ENCODE measurements at places on chromosomes 1 and 21.

- no peak for DNase-seq
Measured at GRCh38 chr1:8552820-8553397, 235.0 kb downstream of the SLC45A1 start.

- no peak for DNase-seq
Measured at GRCh38 chr1:43978551-43979260, at the start of gene B4GALT2. Gene B4GALT2, plus strand, starts transcription at chr1:43979210. Its CDS starts 1,951 bp downstream, at chr1:43981161.

DNA sequence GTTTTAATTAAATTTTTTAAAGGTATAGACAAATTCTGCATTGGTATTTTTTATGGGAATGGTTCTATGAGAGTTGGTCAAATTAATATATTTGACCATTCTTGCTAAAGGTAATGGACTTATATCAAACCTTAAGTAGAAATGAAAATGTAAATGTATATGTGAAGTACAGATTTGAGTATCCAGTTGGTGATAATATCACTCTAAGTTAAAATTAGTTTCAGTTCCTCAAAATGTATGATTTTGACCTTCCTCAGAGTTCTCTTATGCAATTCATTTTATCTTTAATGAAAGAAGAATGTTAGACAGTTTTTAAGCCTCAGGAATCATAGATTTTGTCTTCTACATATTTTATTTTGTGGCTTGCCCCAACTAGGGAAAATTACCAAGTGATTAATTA is 1291.5 kb upstream of the B3GALT2 start:
- DNase-seq: no peak

- no peak for DNase-seq
Measured at GRCh38 chr21:42231756-42232155, 12.8 kb downstream of the ABCG1 start.

DNA sequence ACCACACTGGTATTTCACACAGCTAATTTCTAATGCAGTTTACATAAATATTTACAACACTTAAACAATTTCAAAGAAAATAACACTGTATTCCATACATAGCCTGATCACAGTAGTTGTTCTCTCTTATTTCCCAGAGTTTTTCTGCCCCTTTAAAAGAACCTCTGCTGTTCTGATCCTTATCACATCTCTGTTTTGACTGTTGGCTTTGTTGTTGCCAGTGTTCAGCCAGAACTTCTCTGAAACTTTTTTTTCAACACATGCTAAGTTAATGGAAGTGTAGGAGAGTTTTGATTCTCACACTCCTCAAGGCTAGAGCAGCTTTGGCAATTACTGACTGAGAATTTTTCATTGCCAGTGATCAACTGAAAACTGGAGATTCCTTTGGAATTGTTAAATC is 11.1 kb downstream of the SELE start:
- no peak for DNase-seq

DNA sequence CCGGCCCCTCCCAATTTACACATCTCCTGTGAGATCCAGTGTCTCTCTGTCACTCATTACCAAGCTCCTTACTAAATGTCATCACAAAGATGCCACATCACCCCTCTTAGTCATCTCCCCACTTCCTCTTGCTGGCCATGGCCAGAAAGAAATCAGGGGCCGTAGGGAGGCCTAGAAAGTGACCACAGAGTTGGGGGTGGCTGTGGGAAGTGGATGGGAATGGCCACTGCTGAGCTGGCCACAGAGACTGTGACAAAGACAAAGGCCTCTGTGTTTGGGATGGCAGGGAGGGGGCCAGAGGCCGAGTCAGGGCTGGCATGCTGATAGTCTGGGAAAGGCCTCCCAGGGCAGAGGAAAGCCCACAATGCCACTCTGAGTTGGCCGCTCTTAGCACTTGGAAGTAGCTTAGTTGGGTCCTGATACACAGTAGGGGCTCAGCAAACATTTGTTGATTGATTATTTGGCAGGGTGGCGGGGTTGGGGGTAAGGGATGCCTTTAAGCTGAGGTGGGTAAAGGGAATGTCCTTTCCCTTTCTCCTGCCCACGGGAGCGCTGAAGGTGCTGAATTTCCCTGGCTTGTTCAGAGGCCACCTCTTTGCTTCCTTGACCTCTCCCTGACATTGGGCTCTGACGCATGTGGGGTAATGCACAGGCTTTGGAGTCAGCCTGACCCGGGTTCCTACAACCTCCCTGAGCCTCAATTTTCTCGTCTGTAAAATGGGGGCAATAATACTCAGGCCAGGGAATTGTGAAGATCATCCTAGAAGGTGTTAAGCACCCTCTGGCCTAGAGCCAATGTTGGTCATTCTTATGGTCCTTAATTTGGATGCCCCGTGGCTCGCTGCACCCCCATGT is 13.2 kb downstream of the NAV1 start:
- DNase-seq: no peak

GRCh38 chr1:183630748-183631147 is 4.8 kb downstream of the ARPC5 start:
- no peak for DNase-seq

- peak; percentile 61 for DNase-seq
Measured at GRCh38 chr1:203649551-203649998, 22.9 kb downstream of the ATP2B4 start.

DNA sequence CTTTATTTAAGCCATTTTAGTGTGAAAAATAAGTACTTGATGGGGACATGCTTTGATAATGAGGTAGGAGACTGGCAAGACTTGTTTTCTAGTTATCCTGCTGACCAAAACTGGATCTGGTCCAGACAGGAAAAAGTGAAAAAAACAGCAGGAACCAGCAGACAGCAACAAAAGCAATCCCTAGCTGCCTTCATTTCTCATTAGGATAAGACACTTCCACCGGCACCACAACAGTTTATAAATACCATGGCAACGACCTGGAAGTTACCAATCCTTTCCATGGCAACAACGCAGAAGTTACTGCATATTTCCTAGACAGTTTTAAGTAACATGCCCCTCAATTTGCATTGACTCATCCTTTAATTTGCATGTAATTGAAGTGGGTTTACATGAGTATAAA is 993.8 kb upstream of the NCAM2 start:
- no peak for DNase-seq

GRCh38 chr1:156432669-156433018 is 63.6 kb downstream of the RHBG start:
- no peak for DNase-seq

- DNase-seq: no peak
Measured at GRCh38 chr1:67586596-67586995, 98.4 kb upstream of the GADD45A start.

DNA sequence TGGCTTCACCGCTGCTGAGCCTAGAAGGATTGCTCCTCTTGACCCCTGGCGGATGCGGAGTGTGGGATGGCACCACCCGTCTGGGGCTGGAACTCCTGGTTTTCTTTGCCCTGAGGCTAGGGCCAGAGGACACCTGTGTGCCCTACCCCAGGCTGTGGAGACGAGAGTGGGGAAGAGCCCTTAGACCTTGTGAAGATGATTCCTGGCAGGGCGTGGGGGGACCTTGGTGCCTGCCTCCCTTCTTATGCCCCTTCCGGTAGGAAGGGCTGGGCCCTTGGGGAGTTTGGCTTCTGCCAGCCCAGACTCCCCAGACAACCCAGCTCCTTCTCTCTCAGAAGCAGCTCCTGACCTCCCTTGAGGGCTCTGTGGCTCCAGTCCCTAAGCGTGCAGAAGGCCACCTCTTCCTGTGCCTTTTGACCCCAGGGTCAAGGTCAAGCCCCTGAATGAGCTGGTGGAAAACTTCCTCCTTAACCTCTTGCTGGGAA is 891 bp downstream of the RPS6KA1 start:
- no peak for DNase-seq

DNA sequence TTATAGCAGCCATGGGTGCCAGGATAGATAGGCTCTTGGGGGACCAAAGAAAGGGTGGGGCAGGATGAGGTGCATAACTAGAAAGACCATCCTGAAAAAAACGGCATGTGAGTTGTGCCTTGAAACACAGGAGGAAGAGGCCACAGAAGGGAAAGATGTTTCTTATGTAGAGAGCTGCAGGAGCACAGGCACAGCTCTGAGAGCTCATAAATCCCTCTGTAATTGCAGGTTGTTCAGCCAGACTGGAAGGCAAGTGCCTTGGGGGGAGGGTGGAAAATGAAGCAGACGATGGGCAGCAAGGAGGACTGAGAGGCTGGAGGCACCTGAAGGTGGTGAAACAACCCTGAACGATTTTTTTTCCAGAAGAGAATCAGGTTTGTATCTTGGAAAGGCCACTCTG is 170.7 kb downstream of the NR5A2 start:
- DNase-seq: no peak

GRCh38 chr21:45607021-45607908 is 36.3 kb upstream of the PCBP3 start:
- peak; percentile 58 for DNase-seq

DNA sequence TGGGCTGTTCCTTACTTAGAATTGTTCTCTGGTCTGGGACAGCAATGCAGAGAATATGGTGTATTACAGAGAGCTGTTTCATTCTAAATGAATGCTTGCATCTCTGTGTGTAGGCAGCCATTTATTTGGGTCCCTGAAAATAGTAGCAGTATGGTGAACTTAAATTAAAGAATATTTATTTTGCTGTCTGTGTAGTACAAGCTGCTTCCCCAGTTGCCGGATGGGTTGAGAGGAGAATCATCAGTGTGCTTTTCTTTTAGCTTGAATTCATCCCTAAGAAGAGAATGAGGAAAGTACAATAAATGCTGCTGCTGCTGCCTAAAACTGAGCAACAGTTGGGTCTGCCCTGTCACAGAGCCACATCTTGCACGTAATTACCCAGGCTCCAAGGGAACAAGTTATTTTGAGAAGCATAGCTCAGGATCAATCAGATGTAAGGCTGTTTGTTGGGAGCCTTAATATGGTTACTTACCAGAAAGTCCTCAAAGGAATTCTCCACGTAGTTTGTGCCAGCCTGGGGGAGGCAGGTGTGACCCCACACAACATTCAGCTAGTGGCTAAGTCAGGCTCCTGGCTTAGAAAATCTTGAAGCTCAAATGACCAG is 16.6 kb downstream of the ACTN2 start:
- DNase-seq: no peak

DNA sequence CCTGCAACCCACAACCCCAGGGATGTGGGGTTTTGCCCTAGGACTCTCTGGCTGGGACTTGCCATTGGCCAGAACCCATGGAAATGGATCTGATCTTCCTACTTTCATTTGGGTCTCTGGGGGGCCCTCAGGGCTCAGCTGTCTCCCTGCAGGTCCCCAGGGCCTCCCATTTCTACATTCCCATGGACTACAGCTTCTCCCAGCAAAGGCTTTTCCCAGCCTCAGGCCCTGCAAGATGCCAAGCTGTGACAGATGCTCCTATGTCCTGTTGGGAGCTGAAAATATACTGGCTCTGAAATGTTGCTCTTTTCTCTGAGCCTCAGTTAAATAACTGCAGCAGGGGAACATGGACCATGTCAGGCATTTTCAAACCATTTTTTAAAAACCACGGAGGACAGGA is 99.5 kb upstream of the IGSF21 start:
- no peak for DNase-seq

- DNase-seq: peak; percentile 72
Measured at GRCh38 chr1:239719642-239720258, 333.4 kb downstream of the CHRM3 start.

DNA sequence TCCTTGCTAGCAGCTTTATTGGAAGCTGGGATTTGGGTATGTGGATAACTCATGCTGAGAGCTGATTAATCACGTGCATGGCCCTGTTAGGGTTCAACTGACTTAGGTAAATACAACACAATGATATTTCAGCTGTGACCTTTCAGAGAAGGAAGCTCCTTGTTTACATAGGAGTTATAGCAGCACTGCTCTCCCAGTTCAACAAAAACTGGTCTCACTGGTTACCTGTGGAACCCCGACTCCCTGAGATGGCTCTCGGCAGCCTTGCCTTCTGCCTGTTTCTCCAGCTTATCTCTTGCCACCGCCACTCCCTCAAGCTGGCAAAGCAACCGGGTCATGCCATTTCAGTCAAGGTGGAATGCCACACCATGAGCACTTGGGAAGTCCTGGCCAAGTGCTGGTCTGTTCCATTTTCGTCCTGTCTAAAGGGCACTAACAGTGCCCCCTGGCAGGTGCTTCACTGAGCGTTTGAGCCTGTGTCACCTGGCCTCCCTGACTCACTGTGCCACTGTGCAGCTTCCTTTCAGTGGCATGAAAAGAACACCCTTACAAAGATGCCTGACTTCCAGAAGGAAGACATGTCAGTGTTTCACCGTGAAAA is 31.6 kb downstream of the DOP1B start:
- DNase-seq: no peak

GRCh38 chr1:54976747-54977146 is 3.7 kb upstream of the TMEM61 start:
- no peak for DNase-seq

GRCh38 chr1:219459351-219460080 is 153.4 kb downstream of the ZC3H11B start:
- no peak for DNase-seq

DNA sequence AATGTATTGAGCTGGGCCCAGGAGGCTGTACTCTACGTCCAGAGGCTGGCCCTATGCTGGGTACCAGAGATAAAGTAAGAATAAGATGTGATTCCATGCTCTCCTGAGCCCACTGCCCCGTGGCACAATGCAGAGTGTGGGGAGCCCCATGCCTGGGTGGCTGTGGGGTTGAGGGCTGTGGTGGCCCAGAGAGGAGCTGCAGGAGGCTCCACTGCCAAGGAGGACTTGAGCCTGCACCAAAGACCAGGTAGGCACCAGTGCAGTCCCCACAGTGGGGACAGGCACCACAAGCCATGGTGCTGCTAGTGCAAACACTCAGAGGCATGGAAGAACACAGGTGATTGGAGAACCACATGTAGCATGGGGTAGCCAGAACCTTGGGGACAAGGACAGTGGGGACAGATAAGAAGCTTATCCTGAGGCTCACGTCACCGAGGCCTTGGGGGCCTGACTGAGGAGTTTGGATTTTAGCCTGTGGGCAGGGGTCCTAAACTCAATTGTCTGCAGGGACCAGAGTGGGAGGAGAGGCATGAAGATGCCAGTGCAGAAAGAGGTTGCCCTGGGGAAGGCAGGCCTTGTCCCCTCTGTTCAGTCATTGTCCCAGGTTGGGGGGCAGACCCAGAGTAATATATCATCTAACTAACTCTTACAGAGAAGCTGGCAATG is 21.9 kb upstream of the EPS8L3 start:
- DNase-seq: no peak

DNA sequence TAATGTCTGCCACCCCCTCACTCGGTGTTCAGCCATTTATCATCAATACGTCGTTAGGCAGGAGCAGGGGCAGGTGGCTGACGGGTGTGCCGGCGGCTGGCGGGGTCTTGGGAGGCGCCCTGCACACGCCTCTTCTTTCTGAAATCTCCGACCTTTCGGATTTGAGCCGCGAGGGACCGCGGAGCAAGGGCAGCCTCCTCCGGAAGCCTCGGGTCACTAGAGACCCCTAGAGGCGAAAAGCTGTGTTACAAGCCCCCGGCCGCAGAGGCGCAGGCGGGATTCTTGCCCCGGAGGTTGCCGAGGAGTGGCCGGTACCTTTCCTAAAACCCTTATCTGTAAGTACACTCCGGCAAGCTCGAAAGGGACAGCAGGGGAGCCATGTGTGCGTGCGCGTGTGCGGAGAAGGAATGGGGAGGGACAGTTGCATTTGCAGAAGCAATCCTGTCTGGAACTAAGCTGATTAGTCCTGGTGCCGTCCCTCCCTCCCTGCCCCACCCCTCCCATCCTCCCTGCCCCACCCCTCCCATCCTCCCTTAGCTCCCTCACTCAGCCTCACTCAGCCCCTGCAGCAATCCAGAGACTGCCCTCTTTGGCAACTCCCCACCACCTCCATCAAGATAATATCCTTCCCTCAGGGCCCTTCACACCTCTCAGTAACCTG is 11.0 kb downstream of the BRINP2 start:
- no peak for DNase-seq

- DNase-seq: no peak
Measured at GRCh38 chr1:194273660-194274059, 1087.2 kb upstream of the B3GALT2 start.

GRCh38 chr1:3034728-3035562 is 13.7 kb downstream of the ACTRT2 start:
- no peak for DNase-seq

Data from CD4-positive, alpha-beta memory T cell (primary cell).